ENCODE measurements at places on chromosomes 11 and 22.
A peak's percentile ranks its signal among the peaks of the same experiment; 100 is the strongest.

GRCh38 chr22:35838855-35839576, 121.3 kb downstream of the APOL5 start:
- peak; percentile 71 for DNase-seq

- DNase-seq = no peak
Measured at GRCh38 chr11:92199991-92200390, 24.6 kb upstream of the FAT3 start.

DNA sequence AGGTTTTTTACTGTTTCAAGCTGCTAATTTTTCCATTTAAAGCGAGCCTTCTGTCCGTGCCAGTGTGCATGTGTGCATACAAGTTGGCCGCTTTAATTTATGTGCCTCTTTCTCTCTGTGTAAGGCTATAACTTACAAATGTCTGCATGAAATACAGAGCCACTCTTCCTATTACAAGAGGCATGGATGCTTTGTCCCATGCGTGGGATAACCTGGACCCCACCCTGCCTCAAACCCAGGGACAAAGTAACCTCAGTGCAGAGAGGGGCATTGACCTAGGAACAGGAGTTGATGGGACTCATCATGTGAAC, 28.8 kb downstream of the PKNOX2 start:
- DNase-seq = no peak

DNA sequence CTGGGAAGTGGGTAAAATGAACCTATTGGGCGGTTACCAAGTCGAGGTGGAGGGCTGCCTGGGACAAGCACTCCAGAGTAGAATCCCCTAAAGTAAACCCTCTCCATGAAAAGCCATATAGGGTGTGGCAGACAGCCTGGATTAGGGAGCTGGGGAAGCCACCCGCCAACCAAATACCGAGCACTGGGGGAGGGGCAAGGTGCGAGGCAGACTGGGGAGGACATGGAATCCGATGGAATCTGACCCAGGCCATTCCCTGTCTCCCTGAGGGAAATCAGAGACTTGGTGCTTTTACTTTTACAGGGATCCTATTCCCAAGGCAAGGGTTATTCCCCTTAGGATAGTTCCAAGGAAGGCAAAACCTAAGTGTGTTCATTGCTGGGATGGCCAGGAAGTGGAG, 130.9 kb upstream of the HSD17B12 start:
- no peak for DNase-seq

DNA sequence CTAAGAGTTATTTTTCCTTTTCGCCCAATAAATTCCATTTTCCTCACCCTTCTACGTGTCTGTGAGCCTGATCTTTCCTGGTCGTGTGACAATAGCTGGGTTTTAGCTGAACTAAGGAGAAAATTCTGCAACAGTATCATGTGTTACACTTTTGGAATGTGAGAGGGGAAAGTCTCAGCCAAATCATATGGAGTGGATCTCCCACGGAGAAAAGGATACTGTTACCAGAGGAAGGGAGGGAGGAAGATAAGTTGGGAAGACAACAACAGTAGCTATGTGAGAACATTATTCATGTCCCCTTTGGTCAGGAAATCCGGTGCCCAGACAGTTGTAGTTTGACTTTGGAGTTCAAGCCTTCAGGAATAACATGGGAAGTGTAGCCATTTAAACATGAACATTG, 584.0 kb upstream of the RAG2 start:
- no peak for DNase-seq

- no peak for DNase-seq
Measured at GRCh38 chr11:19306179-19306944, 65.6 kb upstream of the E2F8 start.

DNA sequence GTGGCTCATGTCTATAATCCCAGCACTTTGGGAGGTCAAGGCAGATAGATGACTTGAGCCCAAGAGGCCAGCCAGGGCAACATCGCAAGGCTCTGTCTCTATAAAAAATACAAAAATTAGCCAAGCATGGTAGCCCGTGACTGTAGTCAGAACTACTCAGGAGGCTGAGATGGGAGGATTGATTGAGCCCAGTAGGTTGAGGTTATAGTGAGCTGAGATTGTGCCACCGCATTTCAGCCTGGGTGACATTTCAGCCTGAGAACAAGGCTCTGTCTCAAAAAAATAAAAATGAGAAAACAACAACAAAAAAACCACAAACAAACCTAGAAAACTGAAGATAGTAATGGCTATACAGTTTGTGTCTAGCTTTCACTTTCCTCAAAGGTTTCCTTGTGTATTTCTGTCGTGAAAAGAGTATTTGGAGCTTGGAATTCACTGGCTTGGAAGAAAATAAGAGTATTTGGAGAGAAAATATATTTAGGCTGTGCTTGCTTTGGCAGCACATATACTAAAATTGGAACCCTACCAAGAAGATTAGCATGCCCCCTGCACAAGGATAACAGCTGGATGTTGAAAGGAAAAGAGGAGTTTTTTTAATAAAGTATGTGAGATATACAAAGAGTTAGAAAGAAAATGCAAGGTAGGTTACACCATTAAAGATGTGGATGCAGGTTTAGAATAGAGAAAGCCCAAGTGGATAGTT, 3.9 kb upstream of the BIRC3 start:
- no peak for DNase-seq

- no peak for DNase-seq
Measured at GRCh38 chr11:80519596-80520506, 1079.0 kb upstream of the TENM4 start.

DNA sequence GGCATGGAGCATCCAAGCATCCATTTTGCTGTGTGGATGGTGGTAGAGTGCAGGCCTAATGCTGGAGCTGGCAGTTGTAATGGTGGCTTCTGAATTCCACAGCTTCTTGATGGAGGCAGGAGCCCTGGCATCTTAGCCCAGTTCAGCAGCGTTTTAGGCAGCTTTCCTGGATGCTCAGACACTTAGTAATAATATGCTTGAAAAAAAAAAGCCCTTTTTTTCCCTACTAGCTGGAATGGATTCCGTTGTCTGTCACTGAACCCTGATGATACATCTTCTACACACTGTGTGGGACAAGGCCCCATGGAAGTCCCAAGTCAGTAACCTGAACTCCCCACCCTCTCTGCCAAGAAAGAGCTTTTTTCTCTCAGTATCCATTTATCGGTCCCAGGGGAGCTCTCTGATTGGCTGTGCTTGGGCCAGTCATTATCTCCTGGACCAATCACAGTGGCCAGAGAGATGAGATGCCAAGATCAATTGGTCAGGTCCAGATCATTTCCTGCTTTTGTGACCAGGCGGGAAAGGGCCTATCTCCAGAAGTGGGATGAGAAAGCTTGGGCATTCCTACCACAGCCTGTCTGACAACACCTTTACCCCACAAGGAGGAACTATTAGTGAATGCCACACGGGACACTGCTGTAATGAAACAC, 34.2 kb downstream of the MCM5 start:
- DNase-seq = no peak

- DNase-seq = no peak
Measured at GRCh38 chr22:42379966-42380537, 52.2 kb downstream of the NFAM1 start.

DNA sequence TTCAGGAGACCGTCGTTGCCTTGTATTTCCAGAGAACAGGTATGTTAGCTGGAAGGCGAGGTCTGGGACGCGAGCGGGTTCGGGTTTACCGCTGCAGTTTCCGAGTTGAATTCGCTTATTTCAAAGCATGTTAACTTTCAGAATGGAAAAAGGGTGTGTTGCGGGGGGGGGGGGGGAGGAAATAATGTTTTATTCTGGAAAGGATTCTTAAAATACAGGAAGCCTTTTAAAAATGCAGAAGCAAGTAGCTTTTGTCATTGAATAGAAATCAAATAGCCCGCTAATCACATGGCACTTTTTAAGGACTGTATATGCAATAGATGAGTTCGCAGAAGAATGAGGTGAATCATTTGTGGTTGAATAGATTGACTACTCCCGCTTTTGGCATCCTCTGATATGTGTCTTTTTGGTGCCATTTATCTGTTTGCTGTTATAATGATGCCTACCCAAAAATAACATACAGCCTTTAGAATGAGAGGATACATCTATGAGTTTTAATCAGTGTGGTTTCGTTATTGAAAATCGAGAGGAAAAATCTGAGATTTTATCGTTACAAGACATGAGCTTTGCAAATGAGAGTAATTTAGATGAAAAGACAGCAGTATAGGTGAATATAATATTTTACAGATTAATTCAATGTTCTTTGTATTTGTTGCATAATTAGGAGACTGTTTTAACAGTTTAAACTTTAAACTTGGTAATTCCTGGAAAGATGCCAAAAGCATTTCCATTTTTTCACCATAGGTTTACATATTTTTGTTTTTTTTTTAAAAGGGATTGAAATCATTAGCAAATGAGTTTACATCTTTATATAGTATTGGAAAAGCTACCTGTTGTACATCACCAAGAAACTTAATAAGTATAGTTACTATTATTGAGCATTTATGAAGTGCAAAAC, 1.7 kb downstream of the PDE3B start:
- DNase-seq = no peak

DNA sequence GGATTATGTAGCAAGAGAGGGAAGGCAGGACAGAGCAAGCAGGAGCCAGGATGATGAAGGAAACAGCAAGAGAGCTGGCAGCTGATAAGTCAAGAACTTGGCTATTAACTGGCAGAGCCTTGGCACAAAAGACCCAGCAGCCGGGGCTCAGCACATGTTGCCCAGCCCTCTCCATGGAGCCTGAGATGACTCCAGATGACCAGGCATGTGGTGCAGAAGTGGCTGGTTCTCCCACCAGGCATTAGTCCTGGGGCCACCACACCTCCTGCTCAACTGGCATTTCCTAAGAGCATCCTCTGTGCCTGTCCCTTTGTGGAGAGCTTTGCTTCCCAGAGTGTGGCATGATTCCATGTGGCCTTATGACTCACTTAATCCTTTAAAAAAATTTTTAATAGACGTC, 522.6 kb downstream of the MN1 start:
- no peak for DNase-seq

GRCh38 chr11:36818410-36818809, 220.4 kb upstream of the RAG2 start:
- DNase-seq = no peak

Data from SW 1271 (cell line).